ENCODE measurements at places on chromosomes 6 and 20.

DNA sequence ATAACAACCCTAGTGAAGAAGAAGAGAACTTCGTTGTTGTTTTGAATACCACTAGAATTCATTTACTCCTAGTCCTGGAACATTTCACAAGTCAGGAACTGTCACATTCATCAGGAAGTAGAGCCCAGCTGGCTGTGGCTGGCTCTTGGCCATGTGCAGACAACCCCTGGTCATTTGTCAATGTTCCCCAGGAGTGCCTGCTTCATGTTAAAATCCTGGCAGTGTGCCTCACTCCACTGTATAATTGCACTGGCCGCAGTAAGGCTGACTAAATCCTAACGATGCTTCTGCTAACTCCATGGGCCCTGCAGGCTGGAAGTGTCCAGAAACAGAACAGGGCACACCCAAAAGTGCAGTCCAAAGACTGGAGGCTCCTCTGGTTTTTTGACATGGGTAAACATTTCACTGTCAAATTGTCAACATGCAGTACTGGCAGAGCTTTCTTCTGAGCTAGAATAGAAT is 41.5 kb upstream of the ADGRF1 start:
- no peak for DNase-seq

DNA sequence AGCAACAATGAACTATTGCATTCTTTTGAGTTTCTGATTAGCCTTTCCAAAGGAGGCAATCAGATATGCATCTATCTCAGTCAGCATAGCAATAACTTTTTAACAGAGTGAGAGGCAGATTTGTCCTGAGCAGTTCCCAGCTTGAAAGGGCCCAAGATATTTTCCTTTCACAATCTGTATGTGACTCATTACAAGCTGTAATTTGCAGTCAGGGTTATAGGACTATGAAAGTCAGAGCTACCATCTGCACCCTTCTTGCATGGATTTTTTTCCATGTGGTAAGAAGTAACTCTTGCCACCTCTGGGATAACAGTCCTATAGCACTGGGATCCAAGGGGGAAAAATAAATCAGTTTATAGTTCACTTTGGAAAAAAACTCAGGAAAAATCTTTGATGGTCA is 318.2 kb upstream of the RGS17 start:
- DNase-seq: no peak

- no peak for DNase-seq
Measured at GRCh38 chr20:62227977-62228958, 8.2 kb upstream of the HRH3 start.

DNA sequence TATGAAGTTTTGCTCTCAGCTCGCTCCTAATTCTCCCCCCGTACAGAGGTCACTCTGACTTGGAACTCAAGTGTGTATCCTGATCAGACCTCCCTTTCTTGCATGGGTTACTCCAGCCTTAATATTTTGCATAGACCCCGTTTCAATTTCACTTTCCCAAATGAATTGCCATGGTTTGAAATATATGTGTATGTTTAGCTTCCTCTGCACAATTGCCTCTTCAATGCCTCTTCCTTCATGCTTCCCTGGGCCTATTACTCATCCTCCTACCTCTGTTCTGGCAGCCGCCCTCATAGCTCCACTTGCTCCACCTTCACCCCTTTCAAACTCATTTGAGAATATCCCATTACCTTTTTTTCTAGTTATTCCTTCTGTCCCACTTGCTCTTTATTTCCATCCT is 90.0 kb upstream of the SAMD5 start:
- DNase-seq: no peak

GRCh38 chr6:160130729-160131484 is 9.3 kb downstream of the SLC22A1 start:
- DNase-seq: no peak

- no peak for DNase-seq
Measured at GRCh38 chr6:7147051-7147671, 39.4 kb downstream of the RREB1 start.

DNA sequence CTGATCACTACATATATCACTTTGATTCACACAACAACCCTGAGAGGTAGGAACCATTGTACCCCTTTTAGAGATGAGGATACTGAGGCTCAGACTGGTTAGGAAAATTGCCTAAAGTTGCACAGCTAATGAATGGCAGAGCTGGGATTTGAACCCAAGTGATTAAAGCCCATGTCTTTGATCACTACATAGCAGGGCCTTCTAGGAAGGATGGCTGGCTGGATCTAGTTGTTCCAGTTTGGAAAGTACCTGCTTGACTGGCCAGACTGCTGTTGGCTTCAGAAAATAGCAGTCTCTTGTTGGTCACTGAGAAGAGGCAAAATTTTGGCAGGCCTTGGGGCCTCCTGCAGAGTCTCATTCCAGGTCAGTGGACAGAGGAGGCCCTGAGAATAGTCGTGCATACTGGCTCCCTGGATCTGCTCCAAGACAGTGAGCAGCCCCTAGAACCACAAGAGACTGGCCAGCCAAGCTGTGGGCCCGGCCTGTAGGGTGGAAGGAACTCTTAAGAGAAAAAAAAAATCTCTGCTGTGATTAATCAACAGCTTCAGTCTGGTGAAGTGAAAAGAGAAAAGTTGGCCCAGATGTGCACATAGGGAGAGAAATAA is 17.5 kb downstream of the PPARD start:
- no peak for DNase-seq

- DNase-seq: no peak
Measured at GRCh38 chr6:34383656-34384320, 8.7 kb downstream of the NUDT3 start.

- no peak for DNase-seq
Measured at GRCh38 chr6:114827135-114827534, 484.3 kb upstream of the HS3ST5 start.

DNA sequence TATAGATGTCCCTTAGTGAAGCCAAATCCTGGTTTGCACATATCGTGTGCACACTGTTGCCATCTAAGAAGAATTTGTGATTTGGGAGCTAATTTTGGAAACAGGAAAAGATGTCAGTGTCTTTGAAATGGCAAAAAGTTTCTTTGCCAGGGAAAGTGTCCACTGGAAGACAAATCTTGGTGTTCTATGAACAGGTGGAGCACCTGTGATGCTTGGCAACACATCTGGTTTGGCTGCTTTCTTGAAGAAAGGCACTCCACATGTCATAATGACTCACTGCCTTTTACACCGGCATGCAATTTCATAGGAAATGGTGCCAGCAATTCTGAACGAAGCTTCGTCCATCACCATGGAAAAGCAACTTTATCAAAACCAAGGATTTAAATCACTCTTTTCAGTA is 1040.0 kb upstream of the MAP3K7 start:
- no peak for DNase-seq

GRCh38 chr20:50456452-50457324 is 53.5 kb upstream of the PTPN1 start:
- DNase-seq: no peak

DNA sequence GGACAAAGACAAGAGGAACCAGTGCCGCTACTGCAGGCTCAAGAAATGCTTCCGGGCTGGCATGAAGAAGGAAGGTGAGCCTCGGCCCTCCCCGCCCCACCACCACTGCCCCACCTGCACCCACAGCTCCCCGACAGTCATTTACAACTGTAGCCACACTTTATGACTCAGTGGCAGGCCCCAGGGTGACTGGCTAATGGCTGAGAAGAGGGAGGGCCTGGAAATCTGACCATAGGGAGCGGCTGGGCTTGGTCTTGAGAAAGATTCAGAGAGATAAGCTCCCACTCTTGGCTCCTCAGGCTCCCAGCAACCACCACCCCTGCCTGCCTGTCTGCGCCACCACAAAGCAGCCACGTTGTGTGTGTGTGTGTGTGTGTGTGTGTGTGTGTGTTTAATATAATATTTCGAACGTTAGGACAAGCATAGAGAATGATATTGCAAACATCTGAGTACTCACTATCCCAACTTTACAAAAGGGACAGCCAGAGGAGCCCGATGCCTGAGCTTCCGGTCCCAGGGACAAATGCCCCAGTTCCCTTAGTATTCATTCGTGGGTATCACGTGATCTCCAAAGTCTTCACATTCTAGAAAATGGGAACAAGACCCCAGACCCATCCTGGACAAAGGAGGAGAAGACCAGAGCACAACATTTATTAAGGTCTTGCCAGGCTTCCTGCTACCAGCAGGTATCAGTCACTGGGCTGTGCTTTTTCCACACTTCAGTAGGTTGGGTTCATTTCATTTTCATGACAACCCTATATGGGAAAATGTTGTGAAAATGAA is 52.1 kb downstream of the HNF4A start:
- DNase-seq: no peak

- no peak for DNase-seq
Measured at GRCh38 chr6:88730611-88731011, 232.8 kb downstream of the RNGTT start.

DNA sequence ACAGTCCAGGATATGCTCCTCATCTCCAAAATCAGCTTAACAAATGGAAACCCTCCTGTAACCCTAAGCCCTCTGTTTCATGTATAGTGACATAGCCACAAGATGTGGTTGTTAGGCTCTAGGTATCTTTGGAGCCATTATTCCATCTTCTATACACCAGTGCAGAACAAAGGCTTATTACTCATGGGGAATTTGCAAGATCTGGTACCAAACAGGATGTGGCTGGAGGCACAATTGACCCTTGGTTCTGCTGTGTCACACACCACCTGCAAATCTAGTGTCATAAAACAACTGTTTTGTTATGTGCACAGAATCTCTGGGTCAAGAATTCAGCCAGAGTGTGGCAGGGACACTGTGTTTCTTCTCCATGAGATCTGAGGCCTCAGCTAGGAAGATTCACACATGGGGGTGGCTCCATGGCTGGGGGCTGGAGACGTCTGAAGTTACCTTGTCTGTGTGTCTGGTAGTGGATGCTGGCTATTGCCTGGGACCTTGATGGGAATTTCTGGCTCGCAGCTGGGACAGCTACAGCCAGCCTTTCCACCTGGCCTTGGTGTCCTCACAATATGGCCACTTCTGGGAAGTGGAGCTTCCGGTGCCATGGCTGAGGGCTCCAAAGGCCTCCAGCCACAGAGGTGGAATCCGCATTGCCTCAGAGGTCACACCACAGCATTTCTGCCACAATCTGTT is 369.9 kb downstream of the CDH26 start:
- no peak for DNase-seq

DNA sequence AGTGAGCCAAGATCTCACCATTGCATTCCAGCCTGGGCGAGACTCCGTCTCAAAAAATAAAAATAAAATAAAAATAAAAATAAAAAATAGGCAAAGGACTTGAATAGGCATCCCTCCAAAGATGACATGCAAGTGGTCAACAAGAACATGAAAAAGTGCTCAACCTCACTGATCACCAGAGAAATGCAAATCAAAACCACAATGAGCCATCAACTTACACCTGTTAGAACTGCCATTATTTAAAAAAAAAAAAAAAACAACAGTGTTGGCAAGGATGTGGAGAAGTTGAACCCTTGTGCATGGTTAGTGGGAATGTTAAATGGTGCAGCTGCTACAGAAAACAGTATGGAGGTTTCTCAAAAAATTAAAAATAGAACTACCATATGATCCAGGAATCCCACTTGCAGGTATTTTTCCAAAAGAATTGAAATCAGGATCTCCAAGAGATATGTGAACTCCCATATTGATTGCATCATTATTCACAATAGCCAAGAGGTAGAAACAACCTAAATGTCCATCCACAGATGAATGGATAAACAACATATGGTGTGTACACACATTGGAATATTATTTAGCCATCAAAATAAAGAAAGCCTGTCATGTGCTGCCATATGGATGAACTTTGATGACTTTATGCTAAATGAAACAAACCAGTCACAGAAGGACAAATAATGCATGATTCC is 2.8 kb downstream of the C20orf203 start:
- no peak for DNase-seq

GRCh38 chr20:25021336-25021735 is 28.8 kb upstream of the APMAP start:
- no peak for DNase-seq

DNA sequence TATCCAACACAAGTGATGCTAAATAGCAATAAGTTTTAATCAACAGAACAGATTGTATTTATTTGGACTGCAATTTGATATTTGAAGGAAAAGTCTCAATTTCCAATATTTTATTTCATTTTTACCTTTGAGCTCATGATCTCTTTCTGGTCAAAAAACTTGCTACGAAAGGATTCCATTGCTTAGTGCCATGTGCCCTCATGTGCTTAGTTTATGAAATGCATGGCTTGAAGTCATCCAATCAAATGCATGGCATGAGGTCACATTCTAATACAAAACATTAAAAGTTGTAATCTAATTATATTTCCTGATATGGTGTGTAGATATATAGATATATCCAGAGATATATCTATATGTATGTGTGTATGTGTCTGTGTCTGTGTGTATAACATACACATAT is 321.2 kb upstream of the ADGRB3 start:
- DNase-seq: no peak

- peak; percentile 65 for DNase-seq
Measured at GRCh38 chr20:44959638-44960102, 527 bp downstream of the TOMM34 start.

DNA sequence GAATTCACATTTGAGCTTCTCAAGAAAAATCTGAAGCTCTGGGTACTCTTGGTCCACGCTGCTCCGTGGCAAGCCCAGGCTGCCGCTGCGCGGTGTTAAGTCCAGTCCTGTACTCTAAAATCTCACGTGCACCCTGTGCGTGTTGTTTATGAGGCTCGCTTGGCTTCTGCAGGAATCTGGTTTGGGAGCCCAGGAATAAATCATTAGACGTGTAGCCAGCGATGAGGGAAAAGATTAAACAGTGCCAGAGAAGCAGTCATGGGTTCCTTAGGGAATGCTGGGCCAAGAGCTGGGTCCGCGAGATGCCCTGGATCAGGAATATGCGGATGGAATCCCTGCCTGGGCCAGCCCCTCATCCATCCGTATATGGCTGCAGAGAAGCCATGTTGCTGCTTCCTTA is 87.3 kb downstream of the KCNB1 start:
- no peak for DNase-seq

DNA sequence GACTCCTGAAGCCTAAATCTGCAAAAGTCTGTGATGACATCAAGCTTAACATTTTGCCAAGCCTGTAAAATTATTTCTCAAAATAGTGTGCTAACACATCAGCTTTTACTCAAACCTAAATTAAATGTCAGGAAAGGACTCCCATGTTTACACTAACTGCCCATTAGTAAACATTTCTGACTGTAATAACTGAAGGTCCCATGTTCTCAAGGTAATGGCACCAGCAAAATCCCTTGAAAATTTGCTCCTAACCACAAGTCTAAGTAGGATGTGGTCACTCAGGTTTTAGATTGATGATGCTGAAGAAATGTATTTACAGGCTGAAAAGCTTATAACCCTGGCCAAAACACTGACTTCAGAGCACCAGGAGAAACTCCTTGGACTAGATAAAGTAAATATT is 33.0 kb downstream of the BACH2 start:
- DNase-seq: no peak

GRCh38 chr20:63789836-63790571 is 41.1 kb downstream of the ZBTB46 start:
- no peak for DNase-seq

GRCh38 chr20:63495741-63496595 is 2.9 kb downstream of the EEF1A2 start:
- peak; percentile 84 for DNase-seq

DNA sequence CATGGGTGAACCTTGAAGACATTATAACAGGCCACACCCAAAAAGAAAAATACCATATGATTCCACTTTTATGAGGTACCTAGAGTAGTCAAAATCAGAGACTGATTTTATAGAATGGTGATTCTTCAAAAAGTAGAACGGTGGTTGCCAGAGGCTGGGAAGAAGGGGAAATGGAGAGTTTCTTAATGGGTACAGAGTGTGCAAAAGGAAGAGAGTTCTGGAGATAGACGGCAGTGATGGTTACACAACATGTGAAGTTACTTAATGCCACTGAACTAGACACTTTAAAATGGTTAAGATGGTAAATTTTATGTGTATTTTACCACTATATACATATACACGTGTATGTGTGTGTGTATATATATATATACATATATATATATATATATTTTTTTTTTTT is 80.8 kb downstream of the PRND start:
- DNase-seq: no peak

- DNase-seq: no peak
Measured at GRCh38 chr6:11231564-11232192, 790 bp downstream of the NEDD9 start.

Measured in stimulated activated CD4-positive, alpha-beta T cell treated with anti-CD3 and anti-CD28 coated beads, Interleukin-2, amount 100 ng/mL, for 24 hours (primary cell).